Progenitor cell of endocrine pancreas (in vitro differentiated cells): ENCODE measurements at places on chromosomes 6 and 20. TPM values are rescaled to one million over a fixed set of nuclear protein-coding genes. Genes with fewer than 3 reads are reported as not detected.

DNA sequence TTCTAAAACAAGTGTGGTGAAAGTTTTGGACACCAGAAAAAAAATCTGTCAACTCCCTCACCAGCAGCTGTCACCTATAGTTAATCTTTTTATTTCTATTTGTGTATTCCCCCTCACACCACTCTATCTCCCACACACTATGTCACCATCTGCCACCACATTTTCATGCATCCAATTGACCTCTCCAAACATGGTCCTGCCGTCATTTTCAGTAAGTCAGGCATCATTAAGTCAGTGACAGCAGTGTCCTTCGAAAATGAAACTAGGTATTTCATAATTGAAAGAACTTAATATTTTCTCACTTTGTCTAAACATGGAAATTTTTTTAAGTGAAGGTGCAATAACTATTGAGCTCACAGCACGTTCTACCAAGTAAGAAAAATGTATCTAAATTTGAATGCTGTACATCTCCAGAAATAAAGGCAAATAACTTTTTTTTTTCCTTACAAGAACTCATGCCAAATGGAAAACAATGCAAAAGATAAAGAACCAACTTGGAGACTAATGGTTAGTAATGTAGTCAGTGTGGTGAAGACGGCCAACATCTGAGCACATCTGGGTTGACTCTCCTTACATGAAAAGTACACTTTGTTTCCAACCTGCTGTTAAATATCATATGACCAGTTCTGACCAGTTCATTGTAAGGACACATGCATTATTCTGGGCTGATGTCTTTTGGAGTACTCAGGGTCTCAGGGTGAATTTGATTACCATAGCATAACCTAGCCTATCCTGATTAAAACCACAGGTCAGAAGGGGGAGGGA is 623.3 kb upstream of the MANEA start:
- DNase-seq, result no peak

- no peak for DNase-seq
Measured at GRCh38 chr6:152461556-152461955, 175.6 kb downstream of the SYNE1 start.

GRCh38 chr6:6703699-6704098 is 115.2 kb downstream of the LY86 start:
- no peak for DNase-seq

GRCh38 chr6:53985366-53985765 is 125.9 kb upstream of the MLIP start:
- no peak for DNase-seq

Gene SPTLC3
- 42.7 and 52.2 TPM in 2 replicates for total RNA-seq

Gene ZNF165
- 9.7 TPM in 2 replicates for total RNA-seq

Gene CST7
- total RNA-seq, result not detected in 2 replicates
